ENCODE measurements at places on chromosomes 1 and 21.

GRCh38 chr1:217876896-217877295, 245.8 kb downstream of the SPATA17 start:
- no peak for DNase-seq

- no peak for DNase-seq
Measured at GRCh38 chr1:196105901-196106300, 502.3 kb downstream of the KCNT2 start.

- no peak for DNase-seq
Measured at GRCh38 chr1:114009393-114009792, 30.1 kb downstream of the OLFML3 start.

GRCh38 chr1:27026621-27027574, 14.2 kb upstream of the TENT5B start:
- no peak for DNase-seq

- no peak for DNase-seq
Measured at GRCh38 chr1:75785320-75785982, 605 bp upstream of the RABGGTB start.

DNA sequence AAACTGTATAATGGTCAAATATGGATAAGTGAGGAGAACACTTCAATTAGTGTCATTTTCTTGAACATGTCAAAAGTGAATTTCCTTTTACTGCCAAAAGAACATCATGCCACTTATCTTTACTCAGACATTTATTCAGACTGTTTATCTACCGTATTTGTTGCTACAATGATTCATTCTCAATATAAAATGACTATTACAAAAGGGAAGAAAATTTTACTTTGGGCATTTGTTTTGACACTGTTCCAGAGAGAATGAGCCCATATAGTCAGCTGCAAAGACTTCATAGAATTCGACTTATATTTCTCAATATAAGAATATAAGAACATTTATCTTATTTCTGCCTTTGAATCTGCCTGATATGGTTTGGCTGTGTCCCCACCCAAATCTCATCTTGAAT, 1699.1 kb downstream of the BRINP3 start:
- DNase-seq: no peak

DNA sequence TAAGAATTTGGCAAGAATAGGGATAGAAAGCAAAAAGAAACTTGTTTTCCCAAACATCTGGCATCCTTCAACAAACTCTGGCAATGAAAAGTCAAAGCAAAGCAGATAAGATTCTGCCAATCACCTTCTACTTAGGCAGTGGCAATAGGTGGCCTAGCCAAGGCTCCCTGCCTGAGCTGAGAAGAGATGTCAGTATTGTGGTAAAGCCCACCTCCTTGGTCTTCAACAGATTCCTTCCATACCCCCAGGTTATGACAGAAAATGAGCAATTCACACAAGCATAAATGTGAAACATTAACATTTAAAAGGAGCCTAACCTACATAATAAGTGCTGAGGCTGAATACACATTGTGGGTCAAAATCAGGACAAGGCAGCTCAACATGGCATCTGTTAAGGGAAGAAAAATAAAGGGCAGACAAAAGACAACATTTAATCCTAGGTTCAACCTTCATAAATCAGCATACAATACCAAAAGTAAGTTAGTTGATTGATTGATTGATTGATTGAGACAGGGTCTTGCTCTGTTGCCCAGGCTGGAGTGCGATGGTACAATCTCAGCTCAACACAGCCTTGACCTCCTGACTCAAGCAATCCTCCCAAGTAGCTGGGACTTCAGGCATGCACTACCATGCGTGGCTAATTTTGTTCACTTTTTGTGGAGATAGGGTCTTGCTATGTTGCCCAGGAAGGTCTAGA, 123.1 kb downstream of the AKT3 start:
- no peak for DNase-seq

DNA sequence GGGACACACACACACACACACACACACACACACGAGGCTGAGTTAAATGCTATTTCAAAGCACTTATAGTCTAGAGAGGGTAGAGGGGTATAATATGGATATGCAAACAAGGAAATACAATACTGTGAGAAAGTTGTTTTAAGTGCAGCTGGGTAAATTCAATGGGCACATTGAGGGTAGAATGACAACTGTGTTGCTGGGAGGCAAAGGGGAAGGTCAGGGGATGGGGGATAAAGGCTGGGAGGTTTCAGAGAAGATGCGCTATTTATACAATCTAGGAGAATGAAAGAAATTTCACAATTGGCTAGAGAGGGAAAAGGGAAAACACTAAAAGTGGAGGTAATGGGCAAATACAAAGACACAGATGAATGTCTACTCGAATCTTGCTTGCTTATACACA, 19.4 kb downstream of the EXTL2 start:
- no peak for DNase-seq

DNA sequence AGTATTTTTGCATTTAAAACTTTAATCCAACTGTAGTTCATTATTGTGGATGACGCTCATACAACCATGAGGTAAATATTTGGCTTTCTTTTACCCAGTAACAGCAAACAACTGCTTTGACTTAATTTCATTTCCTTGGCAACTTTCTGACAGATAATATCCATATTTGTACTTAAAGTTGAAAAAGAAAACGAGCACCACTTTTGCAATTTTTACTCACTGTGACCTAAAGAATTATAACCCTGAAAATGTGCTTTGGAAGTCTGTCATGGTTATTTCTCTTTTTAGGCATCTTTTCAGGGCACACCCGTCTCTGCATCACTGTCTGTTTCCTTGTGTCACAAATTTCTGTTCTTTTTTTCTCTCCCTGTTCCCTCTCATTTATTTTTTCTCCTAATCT, 918 bp upstream of the CD2 start:
- DNase-seq: no peak

GRCh38 chr1:160756849-160757201, 17.8 kb downstream of the SLAMF7 start:
- no peak for DNase-seq

GRCh38 chr1:191414981-191415640, 743.2 kb upstream of the RGS18 start:
- DNase-seq: no peak

DNA sequence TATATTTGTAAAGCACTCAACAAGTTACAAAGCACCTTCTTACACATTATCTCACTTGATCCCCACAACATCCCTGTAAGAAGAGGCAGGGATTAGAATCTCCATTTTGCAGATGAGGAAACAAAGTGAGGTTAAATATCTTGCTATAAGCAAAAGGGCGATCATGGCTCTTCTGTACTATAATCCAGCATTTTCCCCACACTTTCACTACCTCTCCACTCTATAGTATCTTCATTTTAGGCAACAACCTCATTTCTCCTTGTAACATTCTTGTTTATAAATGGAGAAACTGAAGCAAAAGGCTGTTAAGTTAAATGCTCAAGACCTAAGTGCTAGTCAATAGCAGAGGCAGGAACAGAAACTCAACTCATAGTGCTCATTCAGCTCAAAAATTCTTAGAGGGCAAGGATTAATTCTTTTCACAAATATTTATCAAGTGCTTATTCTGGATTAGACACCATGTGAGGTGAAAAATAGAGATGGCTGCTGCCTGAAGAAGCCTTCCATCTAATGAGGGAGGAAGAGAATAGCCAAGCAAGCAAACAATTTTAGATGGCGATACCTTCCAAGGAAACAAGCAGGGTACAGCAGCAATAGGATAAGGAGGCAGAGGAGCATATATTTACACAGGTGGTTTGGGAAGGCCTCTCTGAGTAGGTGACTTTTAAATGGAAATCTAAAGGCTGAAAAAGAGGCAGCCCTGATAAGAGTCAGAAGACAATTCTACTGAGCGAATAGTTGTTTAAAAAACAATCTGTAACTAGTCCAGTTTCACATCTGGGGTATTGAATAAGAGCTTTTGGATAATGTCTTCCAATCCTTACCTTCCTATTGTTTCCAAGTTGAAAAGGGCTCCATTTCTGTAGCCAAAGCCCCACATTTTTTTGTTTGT, 3.5 kb downstream of the ERRFI1 start:
- DNase-seq: no peak

- no peak for DNase-seq
Measured at GRCh38 chr1:180930687-180931086, 18.0 kb downstream of the KIAA1614 start.

- no peak for DNase-seq
Measured at GRCh38 chr1:169163059-169163458, 56.6 kb downstream of the ATP1B1 start.

DNA sequence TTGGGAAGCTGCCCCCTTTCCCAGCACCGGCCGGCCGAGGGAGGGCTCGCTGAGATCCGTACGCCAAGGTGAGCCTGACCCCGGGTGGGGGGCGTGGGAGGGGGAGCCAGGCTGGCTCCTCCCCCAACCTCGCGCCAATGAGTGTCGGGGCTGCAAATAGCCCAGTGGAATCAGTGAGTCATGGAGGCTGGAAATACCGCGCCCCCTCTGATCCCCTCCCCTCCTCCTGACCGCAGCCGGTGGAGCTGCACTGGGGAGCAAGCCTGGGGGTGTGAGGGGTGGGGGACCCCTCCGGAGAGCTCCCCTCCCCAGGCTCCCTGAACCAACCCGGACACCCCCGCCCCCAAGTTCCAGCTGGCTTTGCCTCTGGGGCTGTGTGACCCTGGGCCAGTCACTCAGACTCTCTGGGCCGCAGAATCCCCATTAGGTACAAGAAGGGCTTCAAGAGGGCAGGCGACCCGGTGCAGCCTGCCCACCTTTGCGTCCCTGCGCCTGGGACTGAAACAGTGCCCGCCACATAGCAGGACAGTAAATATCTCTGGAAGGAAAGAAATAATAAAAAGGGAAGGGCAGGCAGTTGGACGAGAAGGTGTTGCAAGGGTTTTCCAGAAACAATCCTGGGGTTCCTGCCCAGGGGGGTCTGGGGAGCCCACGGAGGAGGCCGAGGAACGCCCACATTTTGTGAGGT, 4.5 kb downstream of the HSPB7 start:
- no peak for DNase-seq

- no peak for DNase-seq
Measured at GRCh38 chr1:228081578-228082213, 812 bp upstream of the ARF1 start.

- DNase-seq: no peak
Measured at GRCh38 chr1:147904726-147905125, 2.1 kb downstream of the GJA8 start.

DNA sequence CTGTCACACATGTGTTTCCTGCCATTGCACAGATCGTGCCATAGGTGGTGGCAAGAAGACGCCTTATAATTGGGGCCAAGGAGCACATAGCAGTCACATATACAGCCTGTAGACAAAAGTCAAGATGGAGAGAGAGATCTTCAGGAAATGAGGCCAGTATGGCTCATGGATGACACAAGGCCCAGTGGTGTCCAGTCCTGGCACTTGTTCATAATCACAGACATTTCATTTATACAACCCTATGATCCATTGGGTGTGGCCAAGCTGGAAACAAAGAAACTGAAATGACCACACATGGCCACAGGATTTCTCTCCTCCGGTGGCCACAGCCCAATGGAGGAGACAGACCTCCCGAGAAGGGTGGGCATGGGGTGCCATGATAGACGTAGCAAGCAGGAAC, 78.5 kb upstream of the KAZN start:
- DNase-seq: no peak

DNA sequence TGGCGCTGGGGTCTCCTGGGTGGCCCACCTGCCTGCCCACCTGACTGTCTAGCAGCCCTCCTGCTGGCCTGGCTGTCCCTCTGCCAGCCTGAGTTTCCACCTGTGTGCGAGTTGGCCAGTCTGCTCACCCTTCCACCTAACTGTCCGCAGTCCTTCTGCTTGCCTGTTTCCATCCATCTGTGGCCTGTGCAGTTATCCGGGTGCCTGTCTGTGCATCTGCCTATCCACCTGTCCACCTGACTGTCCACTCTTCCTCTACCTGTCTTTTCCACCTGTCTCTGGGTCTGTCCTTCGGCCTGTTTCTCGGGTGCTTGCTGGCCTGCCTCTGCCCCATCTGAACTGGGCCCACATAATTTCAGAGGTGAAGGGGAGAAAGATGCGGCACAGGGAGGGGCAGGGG, 1.9 kb downstream of the KCNQ4 start:
- DNase-seq: no peak

GRCh38 chr1:152179566-152179965, 20.5 kb upstream of the RPTN start:
- DNase-seq: no peak

GRCh38 chr21:31284797-31285397, 59.2 kb downstream of the TIAM1 start:
- no peak for DNase-seq

GRCh38 chr1:188127507-188127906, 1298.8 kb downstream of the PLA2G4A start:
- no peak for DNase-seq

DNA sequence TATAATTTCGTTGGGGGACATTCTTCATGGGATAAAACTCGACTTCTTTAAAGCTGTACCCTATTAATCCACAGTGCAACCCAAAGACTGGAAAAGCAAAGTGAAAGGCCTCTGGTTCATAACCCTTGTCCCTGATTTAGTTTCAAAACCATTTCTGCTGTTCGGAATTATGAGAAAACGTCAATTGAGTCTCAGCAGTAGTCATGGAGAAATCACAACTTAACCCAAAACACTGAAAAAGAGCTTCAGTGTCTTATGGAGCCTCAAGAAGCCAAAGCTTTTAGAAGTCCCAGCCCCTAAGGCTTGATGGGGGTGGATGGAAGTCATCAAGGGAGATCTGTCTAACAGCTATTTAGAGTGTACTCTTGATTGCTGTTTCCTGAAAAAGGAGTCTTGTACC, 73.5 kb upstream of the VCAM1 start:
- no peak for DNase-seq

DNA sequence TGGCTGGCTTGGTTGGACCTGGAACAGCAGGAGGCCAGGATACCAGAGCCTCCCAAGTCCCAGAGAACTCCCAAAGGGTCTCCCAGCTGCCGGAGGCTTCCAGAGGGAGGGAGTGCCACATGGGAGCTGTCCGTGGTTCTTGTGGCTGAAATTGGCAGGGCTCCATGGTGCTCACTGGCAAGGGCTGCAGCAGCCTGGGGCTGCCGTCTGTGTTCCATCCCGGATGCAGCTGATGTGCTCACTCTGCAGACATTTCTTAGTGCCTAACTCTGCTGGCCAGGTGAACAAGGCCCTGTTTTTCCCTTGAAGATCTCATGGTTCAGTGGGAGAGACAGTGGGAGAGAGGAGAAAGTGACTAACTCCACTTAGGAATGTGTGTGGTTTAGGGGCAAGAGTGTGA, 261.1 kb downstream of the CAMTA1 start:
- no peak for DNase-seq

- DNase-seq: no peak
Measured at GRCh38 chr1:63674865-63675419, 81.7 kb downstream of the PGM1 start.

- DNase-seq: no peak
Measured at GRCh38 chr1:230884646-230885045, 16.3 kb upstream of the C1orf198 start.

DNA sequence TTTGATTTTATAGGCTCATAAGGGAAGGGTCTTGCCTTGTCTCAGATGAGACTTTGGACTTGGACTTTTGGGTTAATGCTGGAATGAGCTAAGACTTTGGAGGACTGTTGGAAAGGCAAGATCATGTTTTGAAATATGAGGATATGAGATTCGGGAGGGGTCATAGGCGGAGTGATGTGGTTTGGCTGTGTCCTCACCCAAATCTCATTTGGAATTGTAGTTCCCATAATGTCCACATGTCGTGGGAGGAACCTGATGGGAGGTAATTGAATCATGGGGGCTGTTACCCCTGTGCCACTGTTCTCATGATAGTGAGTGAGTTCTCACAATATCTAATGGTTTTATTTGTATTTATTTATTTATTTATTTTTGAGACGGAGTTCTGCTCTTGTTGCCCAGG, 6.9 kb upstream of the CSDE1 start:
- DNase-seq: no peak
